ENCODE measurements at places on chromosomes 12 and 14.

DNA sequence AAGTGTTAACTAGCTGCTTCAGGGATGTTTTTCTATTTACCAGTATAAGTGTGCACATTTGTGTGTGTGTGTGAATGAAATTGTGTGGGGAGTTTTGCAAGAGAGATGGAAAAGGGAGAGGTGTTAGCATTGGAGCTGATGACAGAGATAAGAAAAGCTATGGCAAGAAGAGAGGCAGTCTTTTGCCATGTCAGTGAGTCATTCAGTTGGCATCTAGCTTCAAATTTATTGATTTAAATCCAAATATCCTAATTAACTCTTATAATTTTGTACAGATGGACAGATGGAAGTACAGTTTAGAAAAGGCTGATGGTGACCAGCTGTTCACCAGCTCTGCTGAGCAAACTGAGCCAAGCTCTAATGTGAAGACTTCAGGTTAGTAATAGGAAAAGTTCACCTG is 3.3 kb upstream of the BHLHE41 start:
- DNase-seq: no peak

- no peak for DNase-seq
These were observed 129.9 kb downstream of the CRACR2A start for GRCh38 chr12:3622822-3623690.

DNA sequence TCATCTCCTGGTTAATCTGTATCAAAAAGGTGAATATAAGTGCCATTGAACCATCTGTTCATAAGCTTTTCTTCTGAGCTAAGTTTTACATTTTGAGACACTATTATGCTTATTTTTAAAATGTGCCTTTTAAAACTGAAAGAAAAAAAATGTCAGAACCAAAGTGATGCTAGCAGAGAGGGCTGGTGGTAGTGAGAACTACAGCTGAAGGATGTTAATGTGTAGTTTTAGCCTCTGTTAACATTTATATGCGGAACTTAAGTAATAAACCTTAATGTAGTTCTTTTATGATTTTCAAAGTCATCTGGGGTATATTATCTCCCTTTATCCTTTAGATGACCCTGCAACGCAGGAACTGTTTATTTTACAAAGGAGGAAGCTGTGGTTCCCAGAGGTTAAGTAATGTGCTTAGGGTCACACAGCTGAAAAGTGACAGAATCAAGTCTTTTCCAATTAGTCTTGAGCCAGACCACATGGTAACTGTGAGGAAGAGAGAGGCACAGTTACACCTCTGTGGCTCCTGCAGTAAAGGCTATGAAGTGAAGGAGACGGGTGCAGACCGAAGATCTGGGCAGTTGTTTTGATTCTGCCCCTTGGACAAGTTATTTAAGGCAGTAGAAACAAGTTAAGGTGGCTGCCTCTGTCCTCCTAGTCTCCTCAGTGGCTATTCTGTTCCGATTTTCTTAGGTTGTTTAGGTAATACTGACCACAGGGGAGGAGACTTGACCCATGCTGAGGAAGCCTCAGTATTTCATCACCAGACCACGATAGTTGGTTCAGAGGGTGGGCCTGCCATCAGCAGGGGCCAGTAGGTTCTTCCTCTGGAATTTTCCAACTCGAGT is 23.9 kb downstream of the GNG2 start:
- no peak for DNase-seq

DNA sequence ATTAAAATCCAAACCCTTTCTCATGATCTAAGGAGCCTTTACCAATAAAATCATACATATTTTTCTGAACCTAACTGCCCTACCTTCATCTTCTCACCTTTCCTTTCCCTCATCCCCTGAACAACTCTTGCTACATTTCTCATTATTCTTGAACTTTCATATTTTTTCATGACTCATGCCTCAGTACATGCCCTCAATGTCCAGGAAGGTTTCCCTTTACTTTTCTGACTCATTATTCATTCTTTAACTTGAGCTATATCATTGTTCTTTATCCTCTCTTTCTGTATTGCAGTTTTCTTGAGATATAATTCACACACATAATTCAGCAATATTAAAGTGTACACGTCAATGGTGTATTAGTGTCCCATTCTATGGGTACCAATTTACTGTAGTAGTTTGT is 231.0 kb downstream of the ALG10B start:
- DNase-seq: no peak

DNA sequence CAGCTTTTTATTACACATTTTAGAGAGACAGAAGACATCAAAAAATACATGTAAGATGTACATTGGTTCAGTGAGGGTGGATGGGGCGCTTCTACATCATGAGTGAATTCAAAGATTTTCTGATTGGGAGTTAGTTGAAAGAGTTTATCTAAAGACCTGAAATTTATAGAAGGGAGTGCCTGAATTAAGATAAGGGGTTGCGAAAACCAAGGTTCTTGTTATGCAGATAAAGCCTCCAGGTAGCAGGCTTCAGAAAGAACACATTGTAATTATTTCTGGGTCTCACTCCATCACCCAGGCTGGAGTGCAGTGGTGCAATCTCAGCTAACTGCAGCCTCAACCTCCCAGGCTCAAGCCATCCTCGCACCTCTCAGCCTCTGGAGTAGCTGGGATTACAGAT is 26.2 kb upstream of the TMPO start:
- DNase-seq: no peak

DNA sequence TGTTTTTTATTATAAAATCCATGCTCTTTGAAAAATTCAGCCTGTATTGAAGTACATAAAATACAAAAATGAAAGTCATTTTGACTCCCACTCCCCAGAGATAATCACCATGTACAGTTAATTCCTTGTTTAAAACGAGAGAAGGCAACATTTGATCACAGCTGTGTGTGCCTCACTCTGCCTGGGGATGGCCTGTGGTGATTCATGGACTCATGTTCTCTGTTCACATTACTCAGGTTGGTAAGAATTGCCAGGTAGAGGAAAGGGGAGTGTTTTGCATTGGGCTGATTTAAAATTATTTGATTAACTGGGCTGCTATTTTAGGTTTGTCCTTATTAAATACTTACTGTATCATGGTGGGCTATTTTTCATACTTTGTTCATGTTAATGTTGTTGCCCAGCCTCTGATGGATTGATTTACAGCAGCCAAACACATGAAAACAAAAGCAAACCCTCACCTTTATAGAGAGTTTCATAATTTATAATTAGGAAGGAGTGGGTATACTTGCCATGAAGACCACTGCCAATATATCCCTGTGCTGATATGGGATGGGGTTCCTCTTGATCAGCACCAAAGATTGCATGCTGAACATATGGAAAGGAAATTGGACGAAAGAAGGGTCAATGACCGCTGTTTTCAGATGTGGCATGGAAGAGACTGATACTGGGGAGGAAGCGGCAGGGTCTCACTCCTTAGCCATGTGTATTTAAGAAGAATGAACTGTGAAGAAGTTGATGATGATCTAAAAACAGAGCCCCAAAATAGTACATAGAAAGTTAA is 3.0 kb downstream of the ZBTB1 start:
- DNase-seq: no peak

DNA sequence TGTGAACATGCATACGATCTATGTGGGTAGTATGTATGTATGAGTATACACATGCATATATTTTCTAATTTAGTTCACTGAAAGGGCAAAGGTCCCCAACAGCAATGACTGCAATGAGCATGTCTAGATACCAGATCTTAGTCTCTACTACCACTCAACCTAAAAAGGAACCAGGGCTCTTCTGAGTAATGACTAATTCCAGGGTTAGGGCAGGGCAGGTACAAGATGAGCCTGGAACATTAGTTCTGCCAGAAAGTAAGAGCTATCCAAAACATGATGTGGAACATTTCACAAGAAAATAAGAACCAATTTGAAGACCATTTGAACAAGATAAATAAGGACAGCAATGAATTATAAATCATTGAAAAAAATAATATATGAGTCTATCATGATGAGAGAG is 91.3 kb upstream of the PDZRN4 start:
- no peak for DNase-seq

- no peak for DNase-seq
These were observed 184.4 kb upstream of the EEA1 start for GRCh38 chr12:93113317-93114006.

- DNase-seq: no peak
These were observed 3.6 kb upstream of the SLC7A8 start for GRCh38 chr14:23186913-23187654.

DNA sequence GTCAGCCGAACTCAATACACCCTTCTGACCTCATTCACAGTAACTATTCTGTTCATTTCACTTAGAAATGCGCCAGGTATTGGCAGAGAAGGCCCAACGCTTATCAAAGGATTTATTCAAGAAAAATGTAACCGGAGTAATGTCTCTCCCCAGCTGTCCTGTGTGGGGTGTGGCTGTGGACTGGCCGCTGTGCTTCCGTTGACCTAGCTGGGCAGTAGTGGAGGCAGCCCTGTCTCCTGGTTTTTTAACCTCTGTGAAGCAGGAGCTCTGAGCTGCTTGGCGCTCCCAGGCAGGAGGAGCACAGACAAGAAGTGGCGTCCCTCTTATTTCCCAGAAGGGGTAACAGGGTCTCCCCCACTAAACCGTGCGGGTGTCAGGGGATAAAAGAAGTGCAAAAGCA is 85.2 kb downstream of the ESR2 start:
- DNase-seq: no peak

DNA sequence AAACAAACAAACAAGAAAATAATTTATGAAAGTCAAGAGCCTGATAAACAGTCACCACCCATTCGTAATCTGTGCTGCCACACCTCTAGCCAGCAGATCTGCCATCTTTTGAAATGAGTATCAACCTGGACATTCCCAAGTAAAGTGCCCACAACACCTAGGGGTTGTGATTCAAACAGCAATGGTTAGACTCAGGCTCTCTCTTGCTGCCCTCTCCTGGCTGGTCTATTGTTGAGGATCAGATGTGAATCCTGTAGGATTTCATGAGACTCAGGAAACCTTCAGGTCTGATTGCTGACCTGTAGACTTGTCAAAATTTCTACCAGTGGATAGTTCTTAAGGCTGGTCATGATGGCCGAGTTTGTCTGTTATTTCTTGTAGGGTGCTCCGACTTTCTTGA is 26.8 kb downstream of the DGLUCY start:
- DNase-seq: no peak

DNA sequence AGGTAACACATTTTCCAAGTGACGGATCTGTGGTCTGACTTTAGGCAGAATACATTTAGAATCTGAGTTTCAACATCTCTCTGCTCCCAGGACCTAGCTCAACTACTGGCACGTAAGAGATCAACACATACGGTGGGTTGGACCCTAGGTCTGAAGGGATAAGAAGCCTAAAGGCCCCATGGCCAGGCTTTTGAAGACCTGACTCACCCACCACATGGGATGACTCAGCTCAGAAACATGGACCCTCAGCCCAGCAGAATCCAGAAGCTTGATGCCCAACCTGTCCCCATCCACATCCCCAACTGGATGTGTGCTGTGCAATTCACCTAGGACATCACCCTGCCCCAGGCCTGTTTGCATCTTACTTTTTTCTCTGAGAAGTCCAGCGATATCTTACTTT is 770.2 kb downstream of the BCL11B start:
- no peak for DNase-seq

DNA sequence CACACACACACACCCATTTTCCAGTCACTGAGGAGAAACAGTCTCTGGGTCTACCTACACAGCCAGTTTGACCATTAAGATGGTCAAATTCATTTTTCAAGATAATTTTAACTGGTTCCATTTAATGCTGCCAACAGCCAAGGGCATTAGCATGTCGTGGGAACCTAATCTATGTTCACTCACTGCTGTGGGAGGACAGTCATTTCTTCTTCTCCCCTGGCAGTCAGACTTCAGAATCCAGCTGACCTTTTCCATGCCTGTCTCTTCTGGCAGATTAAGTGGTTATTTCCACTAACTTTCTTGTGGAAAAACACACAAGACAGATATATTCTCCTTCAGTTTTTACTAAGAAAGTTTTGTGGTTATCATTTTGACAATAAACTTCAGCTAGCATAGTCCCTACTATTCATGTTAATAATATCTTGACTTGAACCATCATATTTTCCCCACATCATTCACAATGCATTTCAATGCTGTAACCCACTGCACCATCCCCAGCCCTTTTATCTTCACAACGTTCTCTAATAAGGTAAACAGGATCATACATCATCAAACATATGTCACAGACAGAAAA is 82.2 kb downstream of the DAD1 start:
- DNase-seq: no peak

GRCh38 chr14:68210729-68211299 is 391.2 kb downstream of the RAD51B start:
- no peak for DNase-seq

- no peak for DNase-seq
These were observed 14.8 kb upstream of the PPTC7 start for GRCh38 chr12:110597885-110598284.

- no peak for DNase-seq
These were observed 40.9 kb downstream of the NT5DC3 start for GRCh38 chr12:103799857-103800771.

- DNase-seq: no peak
These were observed at the start of gene TSHR for GRCh38 chr14:80955416-80955941. TSS of gene TSHR (plus strand) at chr14:80955621. CDS start at chr14:80955681, 60 bp downstream.
